NCI-H2081 (cell line): ENCODE measurements at places on chromosomes 12 and 14.

DNA sequence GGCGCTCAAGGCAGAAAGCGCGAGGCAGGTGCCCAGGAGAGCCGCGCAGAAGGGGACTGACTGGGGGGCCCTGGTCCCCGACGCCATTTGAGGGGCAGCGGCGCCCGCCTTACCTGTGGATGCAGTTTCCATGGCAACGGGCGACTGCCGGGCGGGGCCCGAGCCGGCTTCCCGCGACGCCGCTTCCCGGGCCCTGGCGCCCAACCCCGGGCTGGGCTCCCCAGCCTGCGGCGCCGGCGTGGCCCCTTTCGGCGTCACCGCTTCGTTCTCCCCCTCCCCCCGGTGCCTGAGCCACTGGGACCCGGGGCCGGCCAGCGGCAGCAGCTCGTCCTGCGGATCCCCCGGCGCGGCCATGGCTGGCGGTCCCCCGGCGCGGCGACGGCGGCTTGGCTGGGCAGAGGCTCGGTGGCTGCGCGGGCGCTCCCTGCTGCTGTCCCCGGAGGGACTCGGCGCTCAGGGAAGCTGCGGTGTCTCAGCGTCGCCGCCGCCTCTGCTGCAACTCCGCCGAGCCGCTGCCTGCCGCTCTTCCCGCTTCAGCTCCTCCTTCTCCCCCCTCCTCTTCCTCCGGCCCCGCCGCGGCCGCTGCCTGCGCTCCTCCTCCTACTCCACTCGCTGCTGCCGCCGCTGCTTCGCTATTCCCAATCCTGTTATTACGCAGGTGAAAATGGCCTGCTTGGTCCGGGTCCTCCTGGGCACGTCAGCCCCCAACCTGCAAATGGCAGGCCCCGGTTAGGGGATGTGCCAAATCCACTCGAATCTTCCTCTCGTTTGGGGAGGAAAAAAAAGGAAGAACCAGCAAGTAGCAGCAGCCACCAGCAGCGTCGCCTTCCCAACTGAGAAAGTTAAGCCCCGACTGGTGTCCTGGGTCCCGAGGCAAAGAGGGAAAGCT, at the start of gene RTN1:
Gene RTN1 (minus strand): TSS at position 500 of the 889 bp plus-strand sequence. CDS start 146 bp downstream, at position 354.
- DNase-seq: peak; percentile 64

DNA sequence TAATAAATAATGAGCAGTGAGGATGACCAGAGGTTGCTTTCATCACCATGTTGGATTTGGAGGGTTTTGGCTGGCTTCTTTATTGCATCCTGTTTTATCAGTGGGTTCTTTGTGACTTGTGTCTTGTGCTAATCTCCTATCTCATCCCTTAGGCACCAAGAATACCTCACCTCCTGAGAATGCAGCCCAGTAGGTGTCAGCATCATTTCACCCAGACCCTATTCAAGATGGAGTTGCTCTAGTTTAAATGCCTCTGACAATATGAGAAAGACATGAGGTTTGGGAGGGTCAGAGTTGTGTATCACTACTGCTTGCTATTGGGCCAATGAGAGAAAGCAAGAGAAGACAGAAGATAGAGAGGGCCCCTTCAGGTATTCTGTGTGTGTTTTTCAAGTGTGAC, 592.2 kb downstream of the ETNK1 start:
- DNase-seq: no peak

DNA sequence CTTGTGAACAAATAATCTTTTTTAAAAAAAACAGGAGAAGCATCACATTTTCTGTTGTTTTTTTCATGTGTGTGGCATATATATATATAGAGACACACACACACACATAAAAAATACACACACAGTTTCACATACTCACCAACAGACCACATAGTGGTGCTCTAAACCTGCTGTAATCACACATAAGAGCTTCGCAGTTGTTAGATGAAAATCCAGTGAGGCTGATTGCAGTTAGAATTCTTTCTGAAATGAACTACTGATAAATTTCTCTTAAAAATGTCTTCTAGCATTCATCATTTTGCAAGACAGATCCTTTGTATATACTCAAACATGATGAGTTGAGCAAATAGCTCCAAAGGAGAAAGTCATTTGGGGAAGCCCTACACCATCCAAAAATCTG, 434.3 kb upstream of the STXBP6 start:
- peak; percentile 32 for DNase-seq

GRCh38 chr12:111257435-111257902, 111.4 kb downstream of the PHETA1 start:
- no peak for DNase-seq

DNA sequence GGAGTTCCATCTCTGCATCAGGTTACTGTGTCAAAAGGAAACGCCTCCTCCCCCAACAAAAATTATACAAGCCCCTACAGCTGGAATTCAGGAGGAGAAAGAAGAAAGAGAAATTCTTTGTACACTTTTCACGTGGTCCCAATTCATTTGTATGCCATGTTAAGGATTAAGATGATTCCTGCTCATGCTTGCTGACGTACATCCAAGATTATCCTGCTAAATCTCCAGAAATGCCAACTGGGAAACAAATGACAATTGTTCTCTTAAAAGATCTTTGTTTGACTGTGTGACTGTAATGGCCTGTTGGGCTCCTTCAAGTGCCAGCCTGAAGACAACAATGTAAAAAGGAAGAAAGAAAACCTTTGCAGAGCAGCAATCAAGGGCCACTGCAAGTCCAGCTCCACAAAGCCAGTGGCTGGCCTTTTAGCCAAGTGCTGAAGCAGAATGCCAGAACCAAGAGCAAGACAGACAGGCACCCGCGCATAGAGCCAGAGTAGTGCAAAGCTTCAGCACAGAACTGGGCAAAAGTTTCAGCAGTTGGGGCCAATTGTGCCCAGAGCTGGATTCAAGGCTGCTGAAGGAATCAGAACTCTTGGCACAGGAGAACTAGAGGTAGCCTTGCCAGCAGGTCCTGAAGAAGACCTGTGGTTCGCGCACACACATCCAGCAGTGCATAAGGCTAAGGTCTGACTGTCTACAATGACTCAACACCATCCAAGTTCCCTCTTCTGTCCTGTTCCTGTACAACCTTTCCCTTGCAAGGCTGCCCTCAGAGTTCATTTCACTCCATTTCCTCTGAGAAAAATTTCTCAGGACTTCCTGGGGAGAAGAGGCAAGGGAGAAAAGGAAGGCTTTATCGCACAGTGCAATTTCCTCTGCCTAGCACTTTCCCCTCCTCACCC, 209.7 kb upstream of the BMP4 start:
- DNase-seq: no peak

GRCh38 chr12:107511292-107511691, 174.3 kb upstream of the PWP1 start:
- DNase-seq: no peak

DNA sequence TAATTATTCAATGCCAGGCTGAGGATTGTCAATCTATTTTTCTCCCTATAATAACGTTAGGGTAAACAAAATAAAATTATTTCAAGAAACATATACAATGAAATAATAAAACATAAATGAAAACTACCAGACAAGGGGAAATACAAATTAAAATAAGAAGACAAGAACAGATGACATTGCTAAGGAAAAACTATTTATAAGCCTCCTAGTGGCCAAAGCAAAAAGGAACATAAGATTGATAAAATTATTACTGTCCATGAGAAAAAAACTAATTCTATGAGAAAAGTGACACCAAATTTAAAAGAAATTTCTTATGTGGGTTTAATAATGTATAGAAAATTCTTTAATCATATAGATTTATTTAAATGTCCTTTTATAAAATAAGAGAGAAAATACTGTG, 294.7 kb downstream of the TTC6 start:
- DNase-seq: no peak

DNA sequence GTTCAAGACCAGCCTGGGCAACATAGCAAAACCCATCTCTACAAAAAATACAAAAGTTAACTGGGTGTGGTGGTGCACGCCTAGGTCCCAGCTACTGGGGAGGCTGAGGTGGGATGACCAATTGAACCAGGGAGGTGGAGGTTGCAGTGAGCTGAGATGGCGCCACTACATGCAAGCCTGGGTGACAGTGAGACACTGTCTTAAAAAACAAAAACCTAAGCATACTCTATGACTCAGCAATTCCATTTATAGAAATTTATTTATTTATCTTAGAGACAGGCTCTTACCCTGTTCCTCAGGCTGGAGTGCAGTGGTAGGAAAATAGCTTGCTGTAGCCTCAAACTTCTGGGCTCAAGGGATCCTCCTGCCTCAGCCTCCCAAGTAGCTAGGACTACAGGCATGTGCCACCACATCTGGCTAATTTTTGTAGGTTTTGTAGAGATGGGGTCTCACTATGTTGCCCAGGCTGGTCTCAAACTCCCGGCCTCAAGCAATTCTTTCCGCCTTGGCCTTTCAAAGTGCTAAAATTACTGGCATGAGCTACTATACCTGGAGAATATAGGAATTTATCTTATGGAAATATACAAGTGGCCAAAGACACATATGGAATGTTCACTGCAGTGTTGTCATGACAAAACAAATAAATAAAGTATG, 43.3 kb downstream of the NCKAP5L start:
- no peak for DNase-seq

GRCh38 chr12:112004041-112004440, 8.9 kb downstream of the TMEM116 start:
- DNase-seq: no peak

DNA sequence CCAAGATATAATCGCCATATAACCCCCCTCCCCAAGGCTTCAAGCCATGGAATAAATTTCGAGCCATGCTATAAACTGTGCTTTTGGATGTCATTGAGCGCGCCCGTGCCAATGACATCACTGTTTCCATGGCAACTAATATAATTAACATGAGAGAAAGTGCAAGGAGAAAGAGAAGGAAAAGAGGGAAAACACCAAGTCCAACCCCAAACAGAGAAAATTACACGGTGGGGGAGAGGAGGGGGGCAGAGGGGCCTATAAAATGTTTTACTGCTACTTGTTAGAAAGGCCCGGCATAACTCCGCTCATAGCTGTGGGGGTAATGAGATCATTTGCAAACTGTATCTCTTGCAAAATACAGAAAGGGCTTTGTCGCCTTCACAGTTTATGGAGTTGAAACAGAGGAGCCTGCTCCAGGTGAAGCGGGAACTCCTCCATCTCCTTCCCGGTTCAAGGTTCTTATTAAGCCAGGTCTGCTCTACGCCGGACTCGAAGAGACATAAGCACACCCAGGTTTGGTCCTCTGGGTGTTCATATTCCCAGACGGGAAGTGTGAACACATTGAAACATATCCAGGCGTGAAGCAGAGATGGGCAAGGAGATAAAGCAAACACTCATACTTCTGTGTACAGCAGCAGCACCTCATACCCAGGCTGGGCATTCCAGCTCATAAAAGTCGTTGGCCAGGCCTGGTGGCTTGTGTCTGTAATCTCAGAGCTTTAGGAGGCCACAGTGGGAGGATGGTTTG, 99.1 kb upstream of the MAP1LC3B2 start:
- DNase-seq: no peak

- DNase-seq: no peak
Observed at GRCh38 chr12:72189266-72189665, 82.9 kb upstream of the TRHDE start.

GRCh38 chr14:34655959-34656358, 26.0 kb upstream of the SNX6 start:
- no peak for DNase-seq

DNA sequence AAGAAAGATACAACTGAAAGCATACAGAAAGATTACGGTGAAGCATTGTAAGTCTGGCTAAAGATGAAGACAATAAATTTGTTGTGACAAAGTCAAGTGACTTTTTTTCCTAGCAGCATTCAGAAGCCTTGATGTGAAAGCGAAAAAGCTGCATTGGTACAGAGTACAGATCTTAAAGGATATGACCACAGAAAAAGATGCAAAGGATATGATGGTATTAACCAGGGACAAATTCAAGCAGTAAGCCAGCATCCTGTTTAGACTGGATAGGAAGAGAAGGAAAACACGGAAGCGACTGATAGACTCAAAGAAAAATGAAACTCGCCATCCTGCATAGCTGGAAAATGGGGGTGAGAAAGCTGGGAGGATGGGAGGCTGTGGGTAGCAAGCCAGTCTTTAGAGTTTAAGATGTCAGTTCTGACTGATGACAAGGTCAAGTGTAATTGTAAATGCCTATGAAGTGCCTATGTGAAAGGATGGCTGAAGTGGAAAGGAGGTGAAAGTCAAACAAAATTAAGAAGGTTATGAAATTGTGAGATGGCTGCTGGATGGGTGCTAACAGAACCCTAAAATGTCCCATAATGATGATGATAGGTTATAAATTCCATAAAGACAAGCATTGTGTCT, 92.4 kb downstream of the PHLDA1 start:
- no peak for DNase-seq

- no peak for DNase-seq
Observed at GRCh38 chr14:21263284-21264024, 5.8 kb downstream of the HNRNPC start.

GRCh38 chr12:95034750-95035149, 31.3 kb upstream of the NDUFA12 start:
- no peak for DNase-seq

GRCh38 chr12:124921200-124922031, 7.0 kb upstream of the UBC start:
- no peak for DNase-seq

- DNase-seq: no peak
Observed at GRCh38 chr14:32709027-32709426, 229.7 kb upstream of the NPAS3 start.

DNA sequence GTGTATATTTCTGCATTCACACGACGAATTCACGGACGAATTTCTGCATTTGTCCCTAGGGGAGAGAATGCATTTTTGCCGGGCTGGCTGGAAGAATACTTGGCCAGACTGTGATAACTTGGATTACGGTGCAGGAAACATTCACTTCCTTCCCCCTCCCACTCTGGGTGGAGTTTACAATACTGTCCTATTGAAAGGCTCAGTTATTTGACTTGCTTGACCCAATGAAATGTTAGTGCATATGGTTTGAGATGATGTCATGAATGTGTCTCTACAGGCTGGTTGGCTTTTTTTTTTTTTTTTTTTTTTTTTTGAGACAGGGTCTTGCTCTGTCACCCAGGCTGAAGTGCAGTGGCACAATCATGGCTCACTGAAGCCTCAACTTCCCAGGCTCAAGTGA, 90.7 kb upstream of the NOS1 start:
- DNase-seq: no peak

- DNase-seq: no peak
Observed at GRCh38 chr12:97501422-97501821, 38.8 kb downstream of the RMST start.
